ENCODE measurements at places on chromosomes 12 and 14.
A peak's percentile ranks its signal among the peaks of the same experiment; 100 is the strongest.

GRCh38 chr12:120515496-120515895 lies 13.5 kb downstream of the COQ5 start:
- DNase-seq: no peak

- DNase-seq: no peak
These were observed 152.3 kb downstream of the SLC6A15 start for GRCh38 chr12:84760091-84760865.

DNA sequence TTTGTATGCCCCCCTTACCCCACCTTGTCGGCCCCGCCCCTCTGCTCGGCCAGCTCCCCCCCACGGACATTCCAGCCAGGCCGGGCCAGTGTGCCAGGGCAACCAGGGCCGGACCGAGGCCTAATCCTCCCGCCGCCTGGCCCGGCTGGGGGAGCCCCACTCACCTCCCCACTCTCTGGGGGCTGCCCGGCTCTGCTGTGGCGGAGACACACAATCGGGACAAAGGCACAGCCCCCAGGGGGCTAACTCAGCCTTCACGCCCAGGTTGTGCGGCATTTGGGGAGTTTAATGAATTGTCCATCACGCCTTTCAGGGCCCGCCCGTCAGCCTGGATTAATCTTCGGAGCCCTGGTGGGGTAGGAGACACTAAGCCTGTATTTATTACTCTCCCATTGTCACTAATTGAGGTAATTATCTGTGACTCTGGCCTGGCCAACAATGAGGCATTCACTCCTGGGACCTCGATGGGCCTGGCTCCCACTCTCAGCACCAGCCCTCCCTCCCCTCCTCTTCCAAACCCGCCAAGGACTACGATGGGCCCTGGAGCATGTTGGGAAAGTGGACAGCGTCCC lies 8.7 kb downstream of the WNT1 start:
- no peak for DNase-seq

DNA sequence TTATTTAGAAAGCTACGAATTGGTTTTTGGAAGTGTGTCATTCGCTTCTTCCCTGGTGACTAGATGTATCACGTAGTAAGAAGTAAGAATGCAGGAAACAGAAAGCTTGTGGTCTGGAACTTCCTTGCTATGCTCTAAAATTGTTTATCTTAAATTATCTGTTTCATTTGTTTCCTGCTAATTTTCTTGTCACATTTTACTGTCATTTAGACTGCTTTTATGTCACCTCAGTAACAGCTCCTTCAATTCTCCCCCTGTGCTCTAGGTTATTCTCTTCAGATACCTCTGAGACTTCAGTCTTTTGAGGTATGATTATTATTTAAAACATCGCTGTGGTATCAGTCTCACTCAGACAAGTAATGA lies 699 bp upstream of the CD69 start:
- DNase-seq: no peak

GRCh38 chr12:64877363-64878004 lies 53.0 kb downstream of the TBC1D30 start:
- DNase-seq: peak; percentile 55

DNA sequence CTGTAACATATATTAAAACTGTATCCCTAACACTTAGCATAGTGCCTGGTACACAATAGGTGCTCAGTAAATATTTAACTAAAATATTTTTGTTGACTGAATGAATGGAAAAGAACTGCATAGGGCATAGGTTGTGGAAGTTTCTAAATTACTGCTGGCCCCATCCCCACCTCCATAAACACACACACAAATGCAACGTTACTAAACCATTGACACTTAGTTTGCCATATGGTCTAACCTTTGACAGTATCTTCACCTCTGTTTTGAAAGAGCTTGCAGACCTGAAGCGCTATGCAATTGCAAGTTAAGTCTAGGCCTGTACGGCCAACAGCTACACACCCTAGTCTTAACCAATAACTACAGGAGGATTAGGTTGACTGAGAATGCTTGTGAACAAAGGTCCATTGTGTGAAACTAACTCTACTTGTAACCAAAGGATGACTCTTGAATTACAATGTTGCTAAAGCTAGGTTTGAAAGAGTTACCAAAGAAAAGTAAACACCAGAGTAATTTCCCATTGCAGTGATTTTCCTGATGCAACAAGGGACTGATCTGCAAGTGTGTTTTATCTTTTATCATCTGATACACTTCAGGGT lies 924 bp upstream of the MANSC1 start:
- no peak for DNase-seq

GRCh38 chr14:22887990-22888378 lies 5.0 kb downstream of the REM2 start:
- peak; percentile 71 for DNase-seq

GRCh38 chr14:52380294-52380693 lies 66.2 kb downstream of the PTGER2 start:
- peak; percentile 10 for DNase-seq

GRCh38 chr12:127430401-127430800 lies 836.6 kb upstream of the TMEM132C start:
- no peak for DNase-seq

DNA sequence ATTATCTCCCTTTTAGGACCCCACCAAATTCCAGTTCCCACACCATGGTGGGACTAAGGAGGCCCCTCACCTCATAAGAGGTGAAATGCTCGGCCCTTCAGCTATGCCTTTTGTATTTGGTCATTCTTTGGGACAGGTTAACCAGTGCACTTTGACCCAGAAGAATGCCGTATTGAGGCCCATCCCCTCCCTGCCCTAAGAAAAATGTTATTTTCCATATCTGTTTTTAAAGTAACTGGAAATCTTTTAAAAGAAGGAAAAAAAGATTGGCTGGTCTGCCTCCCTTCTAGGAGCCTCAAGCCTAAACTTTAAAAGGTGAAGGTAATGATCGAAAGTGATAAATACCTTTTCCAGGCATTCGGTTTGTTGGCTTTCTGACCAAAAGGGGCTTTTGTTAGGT lies 5.7 kb upstream of the HOXC13 start:
- no peak for DNase-seq

DNA sequence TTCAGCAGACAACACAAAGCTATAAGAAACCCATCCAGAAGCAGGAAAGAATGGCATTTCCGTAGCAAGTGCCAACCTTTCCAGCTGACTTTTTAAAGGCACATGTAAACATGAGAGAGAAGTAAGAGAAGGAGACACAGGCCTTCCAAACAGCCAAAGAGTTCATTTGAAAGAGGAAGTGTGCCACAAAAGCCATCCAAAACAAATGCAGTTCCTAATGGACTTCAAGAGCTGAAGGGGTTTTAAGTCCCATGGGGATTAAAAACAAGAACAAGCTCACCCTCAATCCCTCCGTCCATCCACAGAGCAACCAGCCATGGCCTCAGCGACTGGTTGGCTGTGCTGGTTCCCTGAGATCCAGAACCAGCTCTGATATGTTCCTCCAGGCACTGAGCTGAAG lies 4.5 kb upstream of the DPF3 start:
- no peak for DNase-seq

GRCh38 chr12:20424841-20425240 lies 56.5 kb downstream of the PDE3A start:
- DNase-seq: no peak
